Camera-type eye (tissue), 1 donor: ENCODE measurements at places on chromosomes 2 and 18. TPM values are rescaled to one million over a fixed set of nuclear protein-coding genes. Genes with fewer than 3 reads are reported as not detected.

The FBXO15 gene
- total RNA-seq, result 4.5 TPM

The AQP12B gene
- not detected for total RNA-seq

The ARHGEF4 gene
- total RNA-seq, result 57.8 TPM

The POTEI gene
- total RNA-seq, result 0.22 TPM

The LPIN1 gene
- total RNA-seq, result 38.6 TPM

The GALNT14 gene
- total RNA-seq, result 2.2 TPM

The FAM161A gene
- total RNA-seq, result 113 TPM

The OTOS gene
- total RNA-seq, result not detected
